NCI-H1048 (cell line): ENCODE measurements at places on chromosomes 4 and X.

DNA sequence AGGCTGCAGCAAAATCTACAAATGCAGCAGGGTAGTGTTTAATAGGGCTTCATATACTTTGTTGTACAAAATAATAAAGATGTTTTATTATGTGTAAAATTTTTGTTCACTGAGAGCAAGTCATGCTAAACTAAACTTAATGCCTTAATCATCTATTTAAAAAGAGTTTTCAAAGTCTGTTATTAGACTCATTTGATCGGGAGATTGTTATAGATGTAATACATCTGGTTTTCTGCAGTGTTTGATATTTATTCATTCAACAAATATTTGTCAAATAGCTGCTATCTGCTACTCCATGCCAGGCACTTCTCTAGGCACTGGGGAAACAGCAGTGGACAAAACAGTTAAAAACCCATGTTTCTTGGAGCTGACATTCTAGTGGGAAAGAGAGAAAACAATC is 233.6 kb downstream of the FMR1NB start:
- no peak for DNase-seq

- DNase-seq = no peak
Observed at GRCh38 chr4:143375326-143376073, 38.8 kb downstream of the GAB1 start.

DNA sequence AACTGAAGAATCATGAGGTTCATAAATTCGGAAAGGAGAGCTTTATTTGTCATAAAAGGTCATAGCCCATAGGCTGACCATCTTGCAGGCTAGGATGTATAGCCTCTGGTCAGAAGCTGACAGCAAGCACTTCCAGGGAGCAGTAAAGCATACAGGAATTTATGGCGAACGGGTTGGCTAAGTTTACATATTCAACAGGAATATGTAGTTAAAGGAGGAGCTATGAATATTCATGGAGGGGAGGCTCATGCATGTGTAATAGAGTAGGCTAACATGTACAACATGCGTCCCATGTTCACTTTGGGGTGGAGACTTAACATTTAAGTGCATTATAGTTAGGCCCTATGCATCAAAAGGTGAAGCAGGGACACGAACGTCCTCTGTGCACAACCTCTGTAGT is 1425.7 kb upstream of the TENM3 start:
- DNase-seq = no peak

DNA sequence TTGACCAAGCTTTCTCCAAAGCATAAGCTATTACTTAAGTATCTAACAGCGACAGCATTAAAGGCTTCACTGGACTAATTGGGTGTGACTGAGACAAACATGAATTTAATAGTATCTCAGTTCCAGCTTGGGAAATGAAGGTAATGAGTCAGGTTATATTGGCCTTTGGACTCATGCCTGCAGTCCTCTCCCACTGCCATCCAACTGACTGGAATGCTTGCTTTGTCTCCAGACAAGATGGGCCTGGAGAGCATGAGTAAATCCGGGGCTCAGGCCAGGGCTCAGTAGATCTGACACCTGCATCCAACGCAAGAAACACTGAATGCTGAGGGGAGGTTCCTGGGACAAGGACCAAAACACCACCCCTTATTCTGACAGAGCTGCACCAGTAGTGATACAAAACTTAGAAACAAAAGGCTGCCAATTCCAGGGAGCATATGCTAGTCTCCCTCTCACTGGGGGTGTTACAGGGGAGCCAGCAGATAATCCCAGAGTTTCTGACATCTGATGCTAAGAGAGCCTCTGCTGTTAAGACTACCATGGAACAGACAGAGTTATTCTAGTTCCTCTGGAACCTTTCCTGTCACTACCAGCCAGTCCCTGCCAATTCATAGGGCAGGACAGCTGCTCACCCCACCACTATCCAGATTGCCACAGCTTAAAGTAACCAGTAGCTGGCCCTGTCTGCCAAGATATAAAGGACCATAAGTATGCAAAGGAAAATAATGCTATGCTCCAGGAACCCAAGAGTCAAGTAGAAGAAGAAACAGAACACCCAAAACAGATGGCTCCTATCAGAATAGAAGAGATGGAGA is 293.8 kb downstream of the IQCM start:
- no peak for DNase-seq

GRCh38 chr4:28313729-28314713 is 1453.4 kb downstream of the STIM2 start:
- no peak for DNase-seq

GRCh38 chrX:67619253-67619652 is 75.4 kb downstream of the AR start:
- DNase-seq = no peak

GRCh38 chrX:39929379-39930025 is 168.3 kb downstream of the BCOR start:
- DNase-seq = no peak

- no peak for DNase-seq
Observed at GRCh38 chrX:52811065-52811625, at the start of gene XAGE5. Gene XAGE5, plus strand, starts transcription at chrX:52811287. Its CDS starts 1,280 bp downstream, at chrX:52812567.

GRCh38 chrX:151973060-151973661 is 1.3 kb downstream of the GABRE start:
- no peak for DNase-seq

- DNase-seq = no peak
Observed at GRCh38 chrX:69126642-69127041, 38.6 kb downstream of the PJA1 start.
